ENCODE measurements at places on chromosomes 5 and 9.

GRCh38 chr5:122997294-122997693 lies 39.2 kb downstream of the PPIC start:
- DNase-seq: no peak

- no peak for DNase-seq
Measured at GRCh38 chr9:128122809-128123175, 4.7 kb downstream of the PTGES2 start.

DNA sequence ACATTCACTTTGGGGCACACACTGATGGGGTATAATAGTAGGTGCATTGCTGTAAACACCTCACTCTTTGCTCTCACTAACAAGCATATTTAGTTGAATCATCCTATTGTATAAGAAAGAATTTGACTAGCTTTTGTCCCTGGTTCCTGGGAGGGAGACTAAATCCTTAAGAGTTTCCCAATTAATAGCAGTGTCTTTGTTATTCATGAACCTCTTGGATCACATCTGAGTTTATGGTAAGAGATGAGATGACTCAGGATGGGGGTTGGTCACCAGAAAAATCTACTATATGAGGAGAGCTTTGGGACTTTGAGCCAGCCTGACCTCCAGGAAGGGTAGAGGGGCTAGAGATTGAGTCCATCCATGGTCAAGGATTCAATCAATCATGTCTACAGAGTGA lies 56.8 kb downstream of the PUM3 start:
- DNase-seq: no peak

GRCh38 chr9:125829743-125830142 lies 82.6 kb downstream of the PBX3 start:
- DNase-seq: peak; percentile 46

DNA sequence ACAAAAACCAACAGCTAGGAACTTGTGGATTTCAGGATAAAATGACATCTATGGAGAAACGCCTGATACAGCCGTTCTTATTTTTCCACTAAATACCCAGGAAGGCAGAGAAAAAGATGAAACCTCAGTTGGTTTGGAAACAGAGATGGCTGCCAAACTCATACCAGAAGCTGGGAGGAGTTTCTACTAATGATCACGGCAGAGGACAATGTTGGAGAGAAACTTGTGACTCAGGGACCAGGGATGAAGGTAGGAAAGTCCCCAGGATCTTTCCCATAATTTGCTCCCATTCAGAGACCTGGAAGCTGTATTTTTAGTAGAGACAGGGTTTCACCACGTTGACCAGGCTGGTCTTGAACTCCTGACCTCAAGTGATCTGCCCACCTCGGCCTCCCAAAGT lies 187.1 kb upstream of the IER5L start:
- DNase-seq: no peak

GRCh38 chr5:181114844-181115778 lies 15.9 kb downstream of the OR2V1 start:
- DNase-seq: no peak

- DNase-seq: no peak
Measured at GRCh38 chr5:6365977-6366590, 12.3 kb downstream of the MED10 start.

DNA sequence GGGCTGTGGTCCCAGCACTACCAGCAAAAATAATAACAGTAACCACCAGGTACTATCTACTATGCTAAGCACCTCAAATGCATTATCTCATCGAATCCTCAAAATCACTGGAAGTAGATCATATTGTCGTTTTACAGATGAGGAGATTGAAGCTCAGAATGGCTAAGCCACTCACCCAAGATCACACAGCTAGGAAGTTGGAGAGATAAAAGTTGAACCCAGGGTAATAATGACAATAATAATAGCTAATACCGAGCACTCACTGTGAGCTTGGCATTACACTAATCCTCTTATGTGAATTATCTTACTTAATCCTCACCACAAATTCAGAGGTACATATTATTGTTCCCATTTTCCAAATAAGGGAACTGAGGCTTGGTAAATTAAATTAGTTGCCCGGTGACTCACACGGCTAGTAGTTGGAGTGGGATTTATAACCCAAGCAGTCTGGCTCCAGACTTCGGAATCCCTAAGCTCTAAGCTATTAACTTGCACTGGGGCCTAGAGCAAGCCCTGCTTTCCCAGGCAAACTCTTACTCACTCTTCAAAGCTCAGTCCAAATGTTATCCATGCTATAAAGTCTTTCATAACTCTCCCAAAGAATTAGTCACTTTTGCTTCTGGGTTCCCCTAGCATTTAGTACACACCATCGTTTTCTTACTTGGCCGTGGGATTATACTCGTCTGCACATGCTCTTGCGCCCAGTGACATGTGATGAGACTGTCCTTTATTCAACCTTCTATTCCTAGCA lies 3.8 kb downstream of the ARSI start:
- no peak for DNase-seq

GRCh38 chr5:89968958-89969381 lies 440.6 kb downstream of the CETN3 start:
- DNase-seq: no peak

DNA sequence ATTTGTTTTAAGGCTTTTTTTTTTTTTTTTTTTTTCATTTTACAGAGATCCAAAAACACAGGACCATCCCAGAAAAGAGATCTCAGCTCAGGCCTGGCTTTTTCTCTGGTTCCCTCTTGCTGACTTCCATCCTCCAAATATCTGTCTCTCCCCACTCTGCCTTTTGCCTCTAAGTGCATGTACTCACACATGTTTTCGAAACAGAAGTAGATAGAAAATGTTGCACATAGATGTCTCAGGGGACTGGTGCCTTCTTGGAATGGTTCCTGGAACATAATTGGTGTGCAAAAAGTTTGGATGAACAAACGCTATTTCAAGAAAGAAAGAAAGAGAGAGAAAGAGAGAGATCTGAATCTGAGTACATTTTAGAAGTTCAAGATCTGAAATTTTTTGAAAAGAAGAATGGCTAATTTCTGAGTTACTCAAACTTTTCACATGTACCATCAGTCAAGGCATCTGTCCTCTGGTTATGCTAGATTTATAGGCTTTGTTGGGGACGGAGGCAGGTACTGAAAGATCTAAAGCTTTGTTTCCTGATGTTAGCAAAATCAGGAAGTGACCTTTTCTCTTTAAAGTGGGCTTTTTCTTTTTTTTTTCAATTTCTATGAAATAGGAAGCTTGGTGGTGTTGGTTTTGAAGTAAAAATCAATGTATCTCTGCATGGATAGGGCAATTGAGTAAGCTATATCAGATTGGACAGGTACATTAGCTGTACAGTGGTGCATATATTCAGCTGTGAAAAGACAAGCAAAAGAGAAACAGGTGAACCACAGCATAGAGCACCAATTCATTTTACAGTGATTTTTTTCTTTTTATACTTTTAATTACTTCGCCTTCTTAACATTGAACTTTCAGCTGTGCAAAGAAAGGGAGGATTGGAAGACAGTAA lies 8.5 kb upstream of the TNFSF8 start:
- DNase-seq: no peak

DNA sequence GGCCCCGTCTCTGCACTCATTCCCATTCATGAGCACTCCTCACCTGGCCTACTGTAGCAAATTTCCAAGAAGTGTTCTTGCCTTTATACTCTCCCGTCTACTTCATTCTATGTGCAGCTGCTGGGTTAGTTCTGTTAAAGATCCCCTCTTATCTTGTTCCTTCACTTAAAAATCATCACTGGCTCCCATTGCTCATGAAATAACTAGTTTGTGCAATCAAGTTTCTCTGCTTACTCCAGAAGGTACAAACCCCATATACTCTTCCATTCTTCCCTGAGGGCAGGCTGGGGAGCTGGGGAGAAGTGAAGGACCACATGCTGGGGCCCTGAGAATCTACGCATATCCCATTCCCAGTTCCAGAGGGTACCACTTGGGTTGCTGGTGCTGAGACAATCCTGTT lies 84.4 kb upstream of the KLF9 start:
- DNase-seq: no peak

GRCh38 chr5:58076483-58077257 lies 383.2 kb downstream of the PLK2 start:
- no peak for DNase-seq

DNA sequence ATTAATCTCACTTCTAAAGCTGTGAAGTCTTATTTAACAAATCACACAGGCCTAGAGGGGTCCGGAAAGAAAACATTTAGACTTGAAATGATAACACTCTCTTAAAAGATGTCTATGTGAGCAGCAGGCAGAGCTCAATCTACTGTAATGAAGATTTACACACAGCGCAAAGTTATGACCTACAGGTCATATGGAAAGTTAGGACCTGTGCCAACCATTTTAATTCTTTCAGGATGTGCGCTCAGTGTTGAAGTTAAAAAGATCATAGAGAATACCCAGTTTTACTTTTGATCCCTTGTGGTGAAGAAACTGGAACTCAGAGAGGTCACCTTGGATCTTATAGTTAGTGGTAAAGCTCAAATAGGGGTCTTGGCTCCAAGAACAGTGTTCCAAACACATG lies 3.1 kb upstream of the CREBRF start:
- DNase-seq: no peak

GRCh38 chr9:103991698-103992097 lies 102.4 kb upstream of the SMC2 start:
- DNase-seq: no peak
